ENCODE measurements at places on chromosomes 13 and 19. TPM values are rescaled to one million over a fixed set of nuclear protein-coding genes. Genes with fewer than 3 reads are reported as not detected.

GRCh38 chr19:47486900-47487299 is 2.9 kb upstream of the KPTN start:
- no peaks in the 10 kb centered on the region for H3K27me3 ChIP-seq
- H3K27ac ChIP-seq, result peak overlapping the region; percentile 22
- peaks cover 21% of the 10 kb centered on the region for H3K4me1 ChIP-seq
- peaks cover 9% of the 10 kb centered on the region for H3K36me3 ChIP-seq

DNA sequence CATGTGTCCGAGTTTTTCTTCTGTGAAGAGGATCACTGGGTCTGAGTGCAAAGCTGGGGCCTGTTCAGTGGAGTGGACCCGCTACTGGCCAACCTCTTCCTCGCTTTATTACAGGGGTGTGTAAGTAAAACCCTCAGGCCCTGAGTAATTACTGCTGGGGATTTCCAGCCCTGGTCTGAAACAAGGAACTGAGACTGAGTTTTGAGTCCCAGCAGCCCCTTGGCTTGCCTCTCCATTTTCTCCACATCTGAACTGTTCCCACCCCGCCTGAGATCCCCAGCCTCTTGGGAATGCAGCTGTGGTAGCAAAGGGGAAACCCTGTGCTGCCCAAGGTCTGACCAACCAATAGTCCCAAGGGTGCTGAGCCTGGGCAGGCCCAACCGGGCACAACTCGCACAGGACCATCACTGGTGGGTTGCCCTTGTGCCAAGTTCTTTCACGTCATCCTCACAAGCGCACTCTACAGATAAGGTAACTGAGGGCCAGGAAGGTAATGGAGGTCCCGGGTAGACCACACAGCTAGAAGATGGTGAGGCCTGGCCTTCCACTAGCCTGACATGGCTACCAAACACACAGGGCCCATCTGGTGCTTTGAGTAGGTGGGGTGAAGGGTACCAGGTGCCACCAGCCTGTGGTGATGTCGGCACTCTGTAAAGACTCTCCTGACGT is 13.7 kb upstream of the SLC35E1 start:
- H3K27ac ChIP-seq, result peak overlapping the region; percentile 63
- peaks cover 81% of the 10 kb centered on the region for H3K4me1 ChIP-seq
- DNase-seq, result no peak

- no peak overlapping the region for H3K27ac ChIP-seq
- H3K4me3 ChIP-seq, result no peak overlapping the region
- H3K4me1 ChIP-seq, result no peaks in the 10 kb centered on the region
These were observed 43.5 kb downstream of the ATP8A2 start for GRCh38 chr13:25415241-25415640.

DNA sequence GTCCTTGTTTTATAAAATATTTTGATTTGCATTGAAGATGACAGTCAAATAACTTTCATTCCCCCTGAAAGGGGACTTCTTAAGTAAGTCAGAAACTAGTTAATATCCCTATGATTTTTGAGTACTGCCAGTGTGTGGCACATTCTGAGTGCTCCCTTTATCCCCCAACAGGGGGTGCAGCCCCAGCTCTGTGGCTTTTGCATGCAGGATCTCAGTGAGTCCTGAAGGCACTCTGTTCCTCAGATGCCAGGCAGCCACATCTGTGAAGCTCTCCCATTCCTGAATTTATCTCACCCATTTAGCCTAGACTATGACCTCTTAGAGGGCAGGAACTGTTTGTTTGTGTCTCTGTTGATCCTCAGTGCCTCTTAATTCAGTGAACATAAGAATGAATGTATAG is 123.1 kb downstream of the CDK8 start:
- no peaks in the 10 kb centered on the region for H3K27me3 ChIP-seq
- H3K4me1 ChIP-seq, result peaks cover 10% of the 10 kb centered on the region
- no peak overlapping the region for H3K4me3 ChIP-seq
- H3K36me3 ChIP-seq, result no peaks in the 10 kb centered on the region
- DNase-seq, result no peak
- no peak overlapping the region for H3K27ac ChIP-seq

- peaks cover 6% of the 10 kb centered on the region for H3K4me1 ChIP-seq
- H3K27me3 ChIP-seq, result no peaks in the 10 kb centered on the region
- H3K27ac ChIP-seq, result no peak within 1 kb of the TSS
- no peak for DNase-seq
- no peaks in the 10 kb centered on the region for H3K36me3 ChIP-seq
These were observed at the start of gene LHB for GRCh38 chr19:49017041-49017665. TSS of gene LHB (minus strand) at chr19:49017091. CDS start at chr19:49017081, 10 bp downstream.

- no peaks in the 10 kb centered on the region for H3K4me1 ChIP-seq
- no peak overlapping the region for H3K27ac ChIP-seq
- no peak overlapping the region for H3K4me3 ChIP-seq
- H3K27me3 ChIP-seq, result no peaks in the 10 kb centered on the region
- no peak for DNase-seq
- no peaks in the 10 kb centered on the region for H3K36me3 ChIP-seq
These were observed 28.0 kb downstream of the PEPD start for GRCh38 chr19:33493401-33494275.

The CCDC70 gene
- total RNA-seq, result not detected

The SPTBN4 gene
- total RNA-seq, result 1.2 TPM

All from CD8-positive, alpha-beta memory T cell (primary cell).